ENCODE measurements at places on chromosomes 5 and 9.

- no peak for DNase-seq
These were observed 562 bp downstream of the GSN start for GRCh38 chr9:121268598-121268850.

DNA sequence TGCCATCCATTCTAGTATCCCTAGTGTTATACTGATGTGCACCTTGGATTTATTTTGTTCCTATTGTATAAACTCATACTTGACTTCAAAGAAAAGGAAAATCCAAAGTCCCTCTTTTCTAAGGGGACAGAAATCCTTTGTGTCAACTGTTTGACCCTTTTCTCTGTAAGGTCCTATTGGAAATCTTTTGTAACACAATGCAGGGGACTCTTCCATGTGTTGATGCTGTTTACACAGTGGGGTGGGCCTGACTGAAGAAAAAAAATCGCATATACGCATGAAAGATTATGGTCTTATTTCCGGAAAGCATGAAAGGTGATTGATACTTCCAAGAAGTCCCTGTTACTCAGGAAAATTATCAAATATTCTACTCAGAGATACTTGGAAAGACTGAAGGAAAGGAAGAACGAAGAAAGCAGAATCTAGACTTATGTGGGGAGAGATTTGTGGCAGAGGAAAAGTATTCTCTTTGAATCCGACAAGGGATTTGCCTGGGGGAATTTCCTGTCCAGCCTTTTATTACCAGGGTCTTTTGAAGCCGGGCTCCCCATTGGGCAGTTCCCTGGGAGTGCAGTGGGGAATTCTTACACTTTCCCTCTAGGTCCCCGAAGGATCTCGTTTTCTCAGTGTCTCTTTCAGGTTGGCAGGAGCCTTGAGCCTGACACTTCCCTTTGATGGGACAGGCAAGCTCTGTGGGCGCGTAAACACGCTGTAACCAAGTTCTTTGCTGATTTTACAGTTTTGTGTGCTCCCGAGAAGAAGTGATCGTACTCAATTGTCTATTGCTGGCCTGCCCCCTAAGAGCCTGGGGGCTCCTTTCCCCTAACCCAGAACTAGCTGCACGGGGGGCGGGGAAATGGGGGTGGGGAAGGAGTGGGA is 779 bp upstream of the VCAN start:
- DNase-seq = no peak

GRCh38 chr9:74887981-74888370 is 255 bp upstream of the TRPM6 start:
- no peak for DNase-seq

DNA sequence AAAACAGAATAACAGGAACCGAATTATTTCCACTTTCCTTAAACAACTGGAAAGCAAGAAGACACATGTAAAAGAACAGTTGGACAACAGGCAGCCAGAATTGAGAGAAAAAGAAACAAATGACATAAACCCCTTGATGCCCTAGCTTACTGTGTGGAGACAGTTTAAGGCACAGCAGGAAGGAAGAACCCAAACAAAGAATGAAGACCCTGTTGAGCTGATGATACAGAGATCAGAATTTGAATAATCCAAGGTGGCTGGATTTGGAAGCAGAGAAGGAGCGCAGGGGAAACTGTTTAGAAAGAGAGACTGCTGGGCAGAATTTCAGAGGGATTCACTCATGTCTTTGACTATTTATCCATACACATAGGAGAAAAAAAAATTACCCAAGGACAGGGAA is 316.3 kb upstream of the POU5F2 start:
- no peak for DNase-seq

GRCh38 chr5:3429962-3430361 is 165.7 kb upstream of the IRX1 start:
- no peak for DNase-seq

DNA sequence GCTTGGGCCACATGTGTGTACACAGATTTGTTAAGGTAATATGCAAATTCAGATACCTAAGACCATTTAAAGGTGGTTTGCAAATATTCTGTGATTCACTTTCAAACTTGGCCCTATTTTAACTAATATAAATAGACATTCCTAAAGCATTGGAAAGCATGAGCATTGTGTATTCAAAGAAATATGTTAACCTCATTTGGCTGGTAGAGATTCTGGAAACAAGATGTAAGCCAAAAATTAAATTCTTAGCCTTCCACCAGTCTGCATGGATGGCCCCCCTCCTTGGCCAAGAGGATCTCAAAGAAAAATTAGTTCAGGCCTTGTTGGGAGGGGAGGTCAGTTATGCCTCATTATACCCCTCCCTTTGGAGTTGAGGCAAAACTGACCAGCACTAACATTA is 38.7 kb upstream of the C6 start:
- DNase-seq = no peak

- DNase-seq = peak; percentile 71
These were observed 70.4 kb downstream of the MVB12B start for GRCh38 chr9:126397056-126397455.

- DNase-seq = peak; percentile 10
These were observed 159.1 kb downstream of the CSNK1G3 start for GRCh38 chr5:123671042-123671441.

DNA sequence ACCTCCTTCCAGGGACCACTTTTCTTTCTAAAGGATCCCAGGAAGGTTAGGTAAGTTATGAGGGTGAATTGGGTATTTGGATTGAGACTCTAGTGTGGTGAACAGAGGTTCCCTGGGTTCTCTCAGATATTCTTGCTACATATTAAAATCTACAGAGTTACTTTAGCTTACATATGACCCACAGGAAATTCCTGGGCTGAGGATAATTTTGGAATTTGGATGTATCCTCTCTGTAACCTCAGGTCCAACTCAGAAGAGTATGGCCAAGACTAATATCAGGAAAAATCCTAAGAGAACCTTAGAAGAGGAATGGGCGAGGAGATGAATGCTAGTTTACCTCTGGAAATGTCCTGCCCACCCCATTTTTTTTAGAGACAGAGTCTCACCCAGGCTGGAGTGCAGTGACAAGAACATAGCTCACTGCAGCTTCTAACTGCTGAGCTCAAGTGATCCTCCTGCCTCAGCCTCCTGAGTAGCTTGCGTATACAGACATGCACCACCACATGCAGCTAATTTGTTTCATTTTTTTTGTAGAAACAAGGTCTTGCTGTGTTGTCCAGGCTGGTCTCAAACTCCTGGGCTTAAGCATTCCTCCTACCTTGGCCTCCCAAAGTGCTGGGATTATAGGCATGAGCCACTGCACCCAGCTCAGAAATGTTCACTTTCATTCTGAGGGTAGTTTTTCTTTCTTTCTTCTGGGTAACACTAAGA is 196.4 kb downstream of the ARHGEF28 start:
- no peak for DNase-seq

- no peak for DNase-seq
These were observed 460 bp downstream of the DMRTA1 start for GRCh38 chr9:22446950-22447617.

- no peak for DNase-seq
These were observed 181.7 kb upstream of the SLC30A5 start for GRCh38 chr5:68911840-68912690.

Data from effector memory CD8-positive, alpha-beta T cell (primary cell).